Urothelium cell line (cell line): ENCODE measurements at places on chromosomes 11 and 22.

DNA sequence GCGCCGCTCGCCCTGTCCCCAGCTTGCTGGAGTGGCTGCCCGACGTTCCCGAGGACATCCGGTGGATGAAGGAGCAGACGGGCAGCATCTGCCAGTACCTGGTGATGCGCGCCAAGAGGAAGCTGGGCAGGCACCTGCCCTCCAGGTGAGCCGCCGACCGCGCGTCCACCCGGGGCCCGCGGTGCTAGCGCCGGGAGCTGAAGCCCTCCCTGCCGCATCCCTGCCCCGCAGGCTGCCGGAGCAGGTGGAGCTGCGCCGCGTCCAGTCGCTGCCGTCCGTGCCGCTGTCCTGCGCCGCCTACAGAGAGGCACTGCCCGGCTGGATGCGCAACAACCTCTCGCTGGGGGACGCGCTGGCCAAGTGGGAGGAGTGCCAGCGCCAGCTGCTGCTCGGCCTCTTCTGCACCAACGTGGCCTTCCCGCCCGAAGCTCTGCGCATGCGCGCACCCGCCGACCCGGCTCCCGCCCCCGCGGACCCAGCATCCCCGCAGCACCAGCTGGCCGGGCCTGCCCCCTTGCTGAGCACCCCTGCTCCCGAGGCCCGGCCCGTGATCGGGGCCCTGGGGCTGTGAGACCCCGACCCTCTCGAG is 3.3 kb upstream of the CRACR2B start:
- DNase-seq, result no peak

DNA sequence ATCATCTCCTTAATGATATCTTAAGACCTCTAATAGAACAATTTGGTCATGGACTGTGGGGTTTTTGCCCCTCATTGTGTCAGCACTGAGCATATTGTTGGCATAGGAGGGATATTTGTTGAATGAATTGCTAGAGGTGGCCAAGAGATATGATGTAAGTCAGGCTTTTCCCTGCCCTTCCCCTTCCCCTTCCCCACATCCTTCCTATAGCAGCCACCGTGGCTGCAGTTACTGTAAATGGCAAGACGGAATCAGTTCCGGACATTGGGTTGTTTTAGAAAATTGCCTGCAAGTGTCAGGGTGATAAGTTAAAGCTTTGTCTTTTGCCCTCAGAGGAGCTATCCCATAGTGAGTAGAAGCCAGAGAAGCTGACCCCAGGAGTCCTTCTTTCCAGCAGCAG is 23.0 kb downstream of the LIMK2 start:
- no peak for DNase-seq

DNA sequence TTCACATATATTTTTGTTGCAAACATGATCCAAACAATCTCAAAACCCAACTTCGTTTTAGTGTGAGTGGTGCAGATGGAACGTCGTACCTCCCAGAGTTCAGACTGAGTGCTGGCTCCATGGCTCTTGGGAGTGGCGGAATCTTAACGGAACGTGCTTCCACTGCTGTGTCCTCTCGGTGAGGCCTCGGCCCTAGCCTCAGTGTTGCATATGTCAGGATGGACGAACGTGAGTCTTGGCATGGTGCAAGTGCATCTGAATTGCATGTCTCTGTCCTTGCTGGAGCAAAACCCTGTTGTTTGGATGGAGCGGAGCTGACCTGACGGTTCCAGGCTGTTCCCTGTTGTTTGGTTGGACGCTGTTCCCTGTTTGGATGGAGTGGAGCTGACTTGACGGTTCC is 306.8 kb downstream of the TBC1D22A start:
- DNase-seq, result no peak

DNA sequence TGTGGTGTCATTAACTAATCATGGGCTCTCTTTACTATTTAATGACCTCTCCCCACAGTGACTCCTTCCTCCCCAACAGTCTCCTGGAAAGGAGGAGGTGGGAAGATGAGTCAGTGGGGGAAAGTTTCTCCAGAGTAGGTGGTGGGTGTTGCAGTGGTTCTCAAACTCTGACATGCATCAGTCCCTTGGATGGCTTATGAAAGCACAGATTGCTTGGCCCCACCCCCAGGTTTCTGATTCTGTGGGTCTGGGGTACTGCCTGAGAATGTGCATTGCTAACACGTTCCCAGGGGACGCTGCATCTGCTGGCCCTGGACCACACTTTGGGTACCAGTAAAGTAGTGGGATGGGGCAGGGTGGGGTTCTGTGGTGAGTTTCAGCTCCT is 9.8 kb downstream of the CD82 start:
- peak; percentile 47 for DNase-seq

- DNase-seq, result no peak
These were observed 11.3 kb upstream of the JHY start for GRCh38 chr11:122871302-122871701.

GRCh38 chr22:32050678-32051515 is 7.8 kb downstream of the SLC5A1 start:
- peak; percentile 94 for DNase-seq

DNA sequence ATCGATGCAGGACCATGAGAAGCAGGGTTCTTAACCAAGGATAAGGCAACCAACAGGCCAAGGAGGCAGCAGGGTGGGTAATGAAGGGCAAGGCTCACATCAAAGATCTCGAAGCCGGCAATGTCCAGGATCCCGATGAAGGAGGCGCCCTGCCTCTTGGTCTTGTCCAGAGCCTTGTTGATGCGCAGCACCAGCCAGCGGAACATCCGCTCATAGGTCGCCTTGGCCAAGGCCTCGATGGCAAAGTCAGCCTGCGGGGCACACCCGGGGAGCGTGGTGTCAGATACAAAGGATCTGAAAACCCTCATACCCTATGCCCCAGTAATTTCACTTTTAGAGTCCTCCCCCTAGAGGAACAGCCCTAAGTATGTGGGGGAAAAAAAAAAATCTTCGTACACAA is 63.5 kb downstream of the APOL1 start:
- DNase-seq, result no peak

DNA sequence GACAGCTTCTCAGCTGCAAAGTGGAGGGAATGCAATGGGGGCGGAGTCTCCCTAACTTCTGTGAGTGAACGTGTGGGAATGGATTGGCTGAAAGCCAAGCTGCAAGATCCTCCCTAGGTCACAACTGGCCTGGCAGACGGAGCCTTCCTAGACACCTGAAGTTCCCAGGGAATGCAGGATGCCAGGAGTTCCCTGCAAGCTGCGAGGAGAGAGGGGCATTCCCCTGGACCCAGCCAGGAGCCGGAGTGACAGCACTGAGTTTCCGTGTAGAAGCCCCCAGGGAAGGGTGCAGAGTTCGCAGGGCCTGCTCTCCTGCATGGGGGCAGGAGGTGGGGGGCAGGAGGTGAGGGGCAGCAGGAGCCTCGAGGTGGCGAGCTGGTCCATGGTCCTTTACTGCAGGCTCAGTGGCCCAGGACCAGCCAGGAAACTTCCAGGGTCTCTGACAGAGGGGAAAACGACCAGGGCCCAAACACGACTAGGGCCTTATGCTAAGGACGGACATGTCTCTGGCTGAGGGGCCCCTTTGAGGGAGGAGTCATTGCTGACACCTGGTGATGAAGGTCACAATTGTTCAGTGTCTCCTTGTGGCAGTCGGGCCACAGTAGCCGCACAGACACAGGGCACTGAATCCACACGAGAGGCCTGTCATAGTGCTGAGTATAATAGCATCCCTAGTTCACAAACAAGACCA is 141.4 kb downstream of the FBXO7 start:
- no peak for DNase-seq

- DNase-seq, result no peak
These were observed 8.1 kb downstream of the YWHAH start for GRCh38 chr22:31952472-31952871.
